Stimulated activated CD4-positive, alpha-beta T cell treated with anti-CD3 and anti-CD28 coated beads, TNF-alpha, amount 100 ng/mL, for 24 hours (primary cell): ENCODE measurements at places on chromosomes 5 and 9.

DNA sequence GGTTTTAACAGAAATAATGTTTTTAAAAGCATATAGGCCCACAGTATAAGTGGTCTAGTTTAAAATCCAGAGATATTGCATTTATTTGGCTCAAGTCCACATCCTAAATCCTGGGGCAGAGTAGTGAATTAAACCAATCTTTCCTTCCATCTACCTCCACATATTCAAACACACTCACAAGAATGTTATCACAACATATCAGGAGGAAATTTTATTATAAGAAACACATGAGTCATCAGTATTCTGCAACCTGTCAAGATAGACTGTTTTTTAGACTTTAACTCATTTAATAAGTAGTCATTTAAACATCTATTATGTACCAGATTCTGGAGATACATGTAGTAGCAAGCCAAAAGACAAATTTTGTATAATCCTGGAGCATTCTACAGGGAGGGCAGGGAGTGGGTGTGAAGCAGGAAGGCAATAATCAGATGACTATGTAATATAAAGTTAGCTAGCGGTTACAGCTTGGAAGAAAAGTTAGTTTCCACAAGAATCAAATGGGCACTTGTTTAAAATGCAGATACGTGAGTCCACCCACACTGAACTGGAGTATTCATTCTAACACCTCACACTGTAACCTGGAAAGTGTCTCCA is 187.3 kb upstream of the PIK3R1 start:
- DNase-seq: no peak

DNA sequence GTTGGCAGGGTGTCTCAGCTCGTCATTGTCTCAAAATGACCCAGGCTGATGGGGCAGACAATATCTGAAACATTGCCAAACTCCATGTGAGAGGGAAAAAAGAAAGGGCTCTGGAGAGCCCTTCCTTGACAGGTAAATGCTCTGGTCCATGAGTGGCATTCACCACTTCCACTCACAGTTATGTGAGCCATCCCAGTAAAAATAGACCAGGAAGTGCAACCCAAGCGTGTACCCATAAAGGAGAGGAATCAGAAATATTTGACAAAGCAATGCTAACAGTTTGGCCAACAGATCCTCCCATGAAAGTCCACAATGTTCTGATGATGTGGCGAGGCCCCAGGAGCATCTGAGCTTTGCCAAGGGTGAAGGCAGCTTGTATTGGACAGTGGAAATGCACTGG is 49.4 kb downstream of the ASTN2 start:
- no peak for DNase-seq

DNA sequence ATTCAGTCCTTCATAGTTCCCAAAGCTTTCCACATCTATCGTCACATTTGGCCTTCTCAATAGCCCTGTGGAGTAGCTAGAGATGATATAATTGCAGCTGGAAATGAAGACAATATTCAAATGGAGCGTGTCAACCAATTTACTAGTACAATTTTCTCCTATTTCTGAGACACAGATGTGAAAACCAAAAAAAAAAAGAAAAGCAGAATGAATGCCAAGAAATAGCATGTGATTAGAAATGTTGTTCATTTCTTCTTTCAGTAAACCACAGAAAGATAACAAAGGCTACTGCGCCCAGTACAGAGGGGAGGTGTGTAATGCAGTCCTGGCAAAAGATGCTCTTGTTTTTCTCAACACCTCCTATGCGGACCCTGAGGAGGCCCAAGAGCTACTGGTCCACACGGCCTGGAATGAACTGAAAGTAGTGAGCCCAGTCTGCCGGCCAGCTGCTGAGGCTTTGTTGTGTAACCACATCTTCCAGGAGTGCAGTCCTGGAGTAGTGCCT is 99.0 kb downstream of the MUSK start:
- DNase-seq: no peak

GRCh38 chr5:135825373-135826220 is 8.9 kb upstream of the SLC25A48 start:
- DNase-seq: no peak

DNA sequence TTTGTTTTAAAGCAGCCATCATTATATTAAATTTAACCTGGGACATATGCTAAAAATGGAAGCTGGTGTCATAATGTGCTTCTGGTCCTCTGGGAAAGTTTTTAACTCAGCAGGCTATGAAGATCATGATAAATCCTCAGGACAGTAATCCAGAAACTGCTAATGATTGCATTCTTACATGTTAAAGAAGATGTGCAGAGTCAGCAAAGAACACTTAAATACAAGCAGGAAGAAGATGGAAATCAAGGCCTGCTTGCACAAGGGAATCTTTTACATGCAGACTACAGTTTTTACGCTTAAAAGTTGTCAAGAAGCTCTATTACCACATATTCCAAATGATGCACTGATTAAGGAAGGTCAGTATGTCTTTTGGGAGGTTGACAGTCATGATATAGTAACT is 246.0 kb upstream of the PTPRD start:
- DNase-seq: no peak

GRCh38 chr9:38359297-38359653 is 33.2 kb upstream of the ALDH1B1 start:
- no peak for DNase-seq

DNA sequence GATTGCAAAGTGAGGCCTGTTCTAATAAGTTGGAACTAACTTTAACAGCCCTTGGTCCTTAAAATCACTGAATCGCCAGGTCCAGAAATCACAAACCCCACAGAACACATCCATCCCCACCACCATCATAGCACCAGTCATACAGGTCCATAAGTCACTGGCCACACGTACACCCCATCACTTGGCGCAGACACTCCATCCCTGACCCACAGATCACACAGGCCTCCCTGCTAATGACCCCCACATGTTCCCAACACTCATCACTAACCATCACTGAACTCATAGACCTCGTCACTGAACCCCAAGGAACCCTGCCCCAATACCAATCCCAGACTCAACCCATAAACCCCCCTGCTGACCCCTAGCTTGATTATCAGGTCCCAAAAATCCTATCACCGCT is 41.2 kb upstream of the ZNF300 start:
- DNase-seq: no peak

DNA sequence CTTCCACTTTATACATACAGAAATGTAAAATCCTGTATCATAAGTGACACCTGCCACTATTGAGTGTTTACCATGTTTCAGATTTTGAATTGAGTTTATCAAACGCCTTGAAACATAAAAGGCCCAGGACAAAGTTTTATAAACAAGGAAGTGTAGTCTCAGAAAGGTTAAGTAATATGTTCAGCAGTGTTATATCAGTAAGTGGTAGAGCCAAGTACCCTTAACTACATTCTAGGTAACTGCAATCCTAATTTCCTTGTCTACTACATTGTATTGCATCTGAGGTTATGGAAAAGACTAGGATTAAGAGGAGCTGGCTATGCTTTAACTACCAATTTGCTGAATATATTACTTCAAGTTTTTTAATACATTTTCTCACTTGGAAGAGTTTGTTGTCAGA is 641.6 kb downstream of the LRRC70 start:
- no peak for DNase-seq

- no peak for DNase-seq
Measured at GRCh38 chr5:58410441-58410840, 49.4 kb downstream of the PLK2 start.

DNA sequence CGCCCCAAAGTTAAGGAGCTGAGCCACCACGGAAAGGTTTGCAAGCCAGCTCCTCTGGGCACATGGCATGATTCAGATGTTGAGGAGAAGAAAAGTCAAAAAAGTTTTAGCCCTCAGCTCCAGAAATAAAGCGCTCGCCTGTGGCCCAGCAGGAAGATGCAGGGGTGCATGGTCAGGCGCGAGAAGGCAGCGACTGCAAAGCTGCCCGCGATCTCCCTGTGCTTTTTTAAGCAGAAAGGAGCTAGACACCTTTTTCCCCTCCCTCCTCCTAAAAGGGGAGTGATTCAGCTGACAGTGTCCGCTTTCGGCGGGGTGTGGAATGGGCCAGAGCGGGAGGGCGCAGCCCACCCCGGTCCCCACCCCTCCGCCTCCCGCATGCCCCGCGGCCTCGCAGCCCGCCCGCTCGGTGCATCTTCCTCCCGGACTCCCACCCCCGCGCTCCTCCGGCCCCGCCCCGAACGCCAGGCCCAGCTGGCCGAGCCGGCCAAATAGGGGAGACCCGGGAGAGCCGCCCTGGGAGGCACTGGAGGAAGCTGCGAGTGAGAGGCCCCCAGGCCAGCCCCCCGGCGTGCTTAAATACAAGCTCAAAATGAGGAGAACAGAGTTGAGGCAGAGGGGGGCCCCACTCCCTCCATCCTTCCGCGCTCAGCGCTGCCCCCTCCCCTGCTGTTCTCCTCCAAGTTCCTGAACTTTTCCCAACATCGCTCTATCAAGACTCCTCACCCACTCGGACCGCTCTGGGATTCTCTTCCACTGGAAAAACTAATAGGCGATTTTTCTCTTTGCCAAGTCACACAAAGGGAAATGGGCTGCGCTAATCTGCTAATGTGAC is at the start of gene ADAMTS12:
TSS of gene ADAMTS12 (minus strand) at position 203 of the 832 bp plus-strand sequence. CDS start at position 69, 134 bp downstream.
- DNase-seq: no peak

DNA sequence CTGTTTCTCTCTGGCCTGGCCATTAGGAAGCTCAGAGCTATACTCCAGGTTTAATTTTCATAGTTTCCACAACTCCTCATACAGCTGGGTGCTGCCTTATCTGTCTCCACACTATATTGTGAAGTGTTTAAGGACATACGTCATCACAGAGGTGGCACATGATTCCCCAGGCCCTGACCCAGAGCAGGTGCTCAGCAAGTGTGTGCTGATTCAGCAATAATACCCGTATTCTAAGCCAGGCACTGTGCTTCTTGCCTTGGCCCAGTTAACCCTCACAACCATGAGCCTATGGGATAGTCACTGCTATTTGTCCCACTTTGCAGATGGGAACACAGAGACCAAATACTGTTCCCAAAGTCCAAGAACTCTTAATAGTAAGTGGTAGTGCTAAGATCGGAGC is 93.5 kb upstream of the SMIM23 start:
- DNase-seq: no peak

DNA sequence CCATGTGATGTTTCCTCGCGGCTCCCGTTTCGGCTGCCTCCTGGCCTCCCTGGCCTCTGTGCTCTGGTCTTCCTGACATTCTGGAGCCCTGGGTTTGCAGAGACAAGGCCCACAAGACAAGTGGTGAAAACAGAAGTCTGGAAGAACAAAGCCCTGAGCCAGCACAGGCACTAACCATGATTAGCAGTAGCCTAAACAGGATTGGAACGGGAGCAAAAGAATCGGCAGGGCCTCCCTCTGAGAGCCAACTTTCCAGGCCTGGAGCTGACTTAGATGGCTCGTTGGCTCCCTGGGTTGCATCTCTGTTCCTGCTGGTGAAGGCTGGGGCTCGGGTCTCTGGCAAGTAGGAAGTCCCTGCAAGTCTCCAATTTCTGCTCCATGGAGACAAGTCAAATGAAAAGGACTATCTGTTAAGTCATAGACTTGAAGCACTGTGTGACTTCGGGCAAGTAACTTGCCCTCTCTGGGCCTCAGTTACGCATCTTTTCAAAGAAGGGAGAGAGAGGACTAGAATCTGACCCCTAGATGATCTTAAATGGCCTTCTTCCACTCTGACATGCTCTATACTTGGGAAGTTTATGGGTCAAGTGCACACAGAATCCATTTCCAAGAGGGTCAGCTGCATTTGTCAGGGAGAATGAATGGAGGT is 3.3 kb downstream of the COL27A1 start:
- DNase-seq: no peak

DNA sequence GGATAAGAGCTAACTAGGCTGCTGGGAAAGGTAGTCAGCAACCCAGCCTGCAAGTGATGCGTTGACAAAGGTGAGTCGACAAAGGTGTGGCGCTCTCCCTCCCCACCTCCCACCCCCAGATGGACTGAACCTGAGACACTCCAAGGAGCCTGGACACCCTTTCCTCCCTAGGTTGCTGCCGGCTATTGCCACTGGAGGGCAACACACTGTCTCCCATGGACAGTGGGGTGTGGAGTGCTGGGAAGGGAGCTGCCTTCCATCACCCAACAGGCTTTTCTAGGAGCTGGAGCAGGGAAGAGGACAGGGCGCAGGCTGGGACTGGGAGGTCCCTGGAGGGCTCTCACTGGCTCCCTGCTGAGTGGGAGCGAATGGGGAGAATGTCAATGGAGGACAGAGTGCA is 75.4 kb upstream of the ARAP3 start:
- DNase-seq: no peak

GRCh38 chr5:52740007-52740406 is 47.7 kb upstream of the ITGA1 start:
- no peak for DNase-seq

DNA sequence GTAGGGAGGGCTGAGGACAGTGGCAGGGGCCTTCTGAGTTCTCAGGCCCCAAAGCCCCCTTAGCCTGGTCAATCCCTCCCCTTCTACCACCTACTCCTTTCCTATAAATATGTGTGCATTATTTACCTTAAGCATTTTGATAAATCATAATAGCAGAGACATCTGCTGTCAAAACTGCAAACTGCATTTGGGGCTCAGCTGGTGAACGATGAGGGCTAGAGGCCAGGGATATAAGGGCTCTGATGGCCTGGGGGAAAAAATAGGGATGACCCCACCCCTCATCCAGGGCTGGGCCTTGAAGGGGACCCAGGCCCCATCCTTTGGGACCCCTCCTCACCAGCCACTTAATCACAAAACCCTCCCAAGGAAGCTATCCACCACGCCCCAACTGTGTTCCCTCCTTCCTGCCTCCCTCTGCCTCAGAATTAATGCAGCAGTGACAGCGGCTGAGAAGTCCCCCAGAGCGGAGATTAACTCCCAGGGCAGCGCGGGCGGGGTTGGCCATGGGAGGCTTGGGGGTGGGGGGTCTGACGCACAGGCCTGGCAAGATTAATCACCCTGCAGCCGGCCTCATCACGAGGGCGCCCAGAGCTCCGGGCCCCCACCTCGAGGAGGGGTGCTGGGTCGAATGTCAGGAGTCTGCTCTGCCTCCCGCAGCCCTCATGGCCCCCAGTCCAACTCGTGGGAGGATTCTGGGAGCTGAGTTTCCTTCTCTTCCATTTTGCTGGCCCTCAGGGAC is 42.1 kb downstream of the CXXC5 start:
- DNase-seq: no peak

- DNase-seq: no peak
Measured at GRCh38 chr9:617445-618085, 223.9 kb upstream of the DMRT1 start.

DNA sequence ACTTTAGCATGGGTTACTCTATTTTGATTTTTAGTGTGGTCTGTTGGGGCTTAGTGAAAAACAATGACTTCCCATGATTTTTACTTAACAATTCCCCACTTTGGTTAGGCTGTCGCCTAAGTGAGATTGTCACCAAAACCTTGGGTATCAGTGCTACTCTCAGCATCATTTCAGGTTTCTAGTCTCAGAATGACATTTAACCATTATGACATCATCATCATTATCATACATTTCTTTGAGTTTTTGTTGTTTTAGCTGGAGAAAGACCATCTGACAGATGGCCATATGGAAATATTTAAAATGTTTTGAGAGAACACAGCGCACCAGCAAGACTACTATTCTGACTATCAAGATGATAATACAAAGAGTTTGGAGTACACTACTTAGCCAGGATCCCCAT is 551.0 kb upstream of the PTPRD start:
- DNase-seq: no peak

- DNase-seq: no peak
Measured at GRCh38 chr9:135512904-135513303, 8.3 kb upstream of the LCN1 start.
